ENCODE measurements at places on chromosomes 2 and 18.

DNA sequence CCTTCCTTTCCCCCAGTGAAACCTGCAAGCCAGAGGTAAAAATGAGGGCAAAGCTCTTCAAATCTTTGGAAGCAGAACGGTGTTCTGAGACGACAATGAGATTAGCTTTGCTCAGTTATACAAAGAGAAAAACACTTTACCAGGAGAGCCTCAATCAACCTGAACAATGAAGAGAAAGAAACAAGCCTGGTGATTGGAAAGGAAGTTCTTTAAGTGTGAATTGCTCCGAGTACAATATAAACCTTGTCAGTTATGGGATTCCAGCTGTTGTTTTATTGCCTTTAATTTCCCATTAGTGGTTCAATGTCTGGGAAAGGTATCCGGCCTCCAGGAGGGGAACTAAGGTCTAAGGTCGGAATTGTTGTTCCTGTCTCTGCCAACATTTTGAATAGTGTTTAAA is 901.6 kb downstream of the EPHA4 start:
- no peaks in the 10 kb centered on the region for H3K27me3 ChIP-seq
- H3K36me3 ChIP-seq, result no peaks in the 10 kb centered on the region
- DNase-seq, result peak; percentile 10
- no peak overlapping the region for H3K4me3 ChIP-seq

GRCh38 chr18:2083691-2084090 is 487.6 kb downstream of the METTL4 start:
- H3K4me1 ChIP-seq, result no peaks in the 10 kb centered on the region
- H3K4me3 ChIP-seq, result no peak overlapping the region
- DNase-seq, result no peak
- no peaks in the 10 kb centered on the region for H3K36me3 ChIP-seq
- no peak overlapping the region for H3K27ac ChIP-seq
- no peaks in the 10 kb centered on the region for H3K27me3 ChIP-seq

GRCh38 chr2:137659616-137660015 is 304.7 kb upstream of the HNMT start:
- H3K4me1 ChIP-seq, result no peaks in the 10 kb centered on the region
- H3K36me3 ChIP-seq, result no peaks in the 10 kb centered on the region
- peak; percentile 23 for DNase-seq
- no peak overlapping the region for H3K27ac ChIP-seq

- no peak overlapping the region for H3K27ac ChIP-seq
- H3K4me1 ChIP-seq, result no peaks in the 10 kb centered on the region
- H3K4me3 ChIP-seq, result no peak overlapping the region
- no peaks in the 10 kb centered on the region for H3K36me3 ChIP-seq
Observed at GRCh38 chr2:152415796-152416195, 80.8 kb downstream of the FMNL2 start.

- DNase-seq, result no peak
- H3K4me1 ChIP-seq, result peaks cover 9% of the 10 kb centered on the region
- no peaks in the 10 kb centered on the region for H3K27me3 ChIP-seq
- H3K4me3 ChIP-seq, result no peak overlapping the region
Observed at GRCh38 chr2:42853549-42854206, 61.3 kb upstream of the HAAO start.

- H3K27me3 ChIP-seq, result no peaks in the 10 kb centered on the region
- H3K4me3 ChIP-seq, result no peak overlapping the region
- DNase-seq, result no peak
- no peaks in the 10 kb centered on the region for H3K36me3 ChIP-seq
Observed at GRCh38 chr2:58764338-58765104, 523.4 kb upstream of the FANCL start.

DNA sequence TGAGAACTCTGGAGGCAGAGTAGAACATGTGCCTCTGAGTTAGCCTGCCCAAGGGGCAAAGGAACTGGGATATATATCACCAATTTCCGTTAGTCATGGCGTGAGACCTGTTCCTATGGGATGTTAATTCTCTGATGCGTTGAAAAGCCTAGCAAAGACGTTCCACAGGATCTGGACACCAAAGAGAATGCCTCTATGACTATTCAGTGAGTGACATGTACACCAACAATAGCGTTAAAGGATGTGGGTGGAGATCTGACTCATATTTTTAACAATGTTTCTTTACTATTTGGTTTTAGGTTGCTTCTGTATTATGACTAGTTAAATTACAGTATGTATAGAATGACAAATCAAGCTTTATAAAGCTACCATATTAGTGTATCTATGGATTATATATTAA is 320.9 kb upstream of the MC4R start:
- DNase-seq, result no peak
- H3K4me1 ChIP-seq, result no peaks in the 10 kb centered on the region
- no peak overlapping the region for H3K27ac ChIP-seq
- no peak overlapping the region for H3K4me3 ChIP-seq
- H3K36me3 ChIP-seq, result no peaks in the 10 kb centered on the region

DNA sequence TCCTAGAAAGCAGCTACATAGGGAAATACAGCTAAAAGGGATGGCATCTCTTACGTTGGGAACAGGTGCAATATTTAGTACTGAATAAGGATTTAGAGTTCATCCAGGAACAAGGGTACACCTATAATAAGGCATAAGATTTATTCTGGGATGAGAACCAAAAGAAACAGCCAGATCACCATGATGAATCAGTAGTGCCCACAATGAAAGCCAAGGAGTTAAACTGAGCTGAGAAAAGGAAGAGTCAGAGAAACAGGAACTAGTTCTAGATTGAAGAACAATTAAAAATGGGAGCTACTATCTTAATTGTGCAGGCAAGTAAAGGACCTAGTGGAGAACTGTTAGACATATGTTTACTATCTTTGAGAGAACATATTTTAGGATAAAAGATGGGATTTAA is 692.3 kb downstream of the LRP1B start:
- no peak overlapping the region for H3K4me3 ChIP-seq
- H3K4me1 ChIP-seq, result no peaks in the 10 kb centered on the region
- H3K36me3 ChIP-seq, result no peaks in the 10 kb centered on the region
- H3K27me3 ChIP-seq, result no peaks in the 10 kb centered on the region
- no peak for DNase-seq
- no peak overlapping the region for H3K27ac ChIP-seq

- DNase-seq, result no peak
- H3K4me3 ChIP-seq, result no peak overlapping the region
- no peaks in the 10 kb centered on the region for H3K36me3 ChIP-seq
- no peak overlapping the region for H3K27ac ChIP-seq
- no peaks in the 10 kb centered on the region for H3K27me3 ChIP-seq
Observed at GRCh38 chr2:189631849-189632248, 29.4 kb upstream of the ASNSD1 start.

DNA sequence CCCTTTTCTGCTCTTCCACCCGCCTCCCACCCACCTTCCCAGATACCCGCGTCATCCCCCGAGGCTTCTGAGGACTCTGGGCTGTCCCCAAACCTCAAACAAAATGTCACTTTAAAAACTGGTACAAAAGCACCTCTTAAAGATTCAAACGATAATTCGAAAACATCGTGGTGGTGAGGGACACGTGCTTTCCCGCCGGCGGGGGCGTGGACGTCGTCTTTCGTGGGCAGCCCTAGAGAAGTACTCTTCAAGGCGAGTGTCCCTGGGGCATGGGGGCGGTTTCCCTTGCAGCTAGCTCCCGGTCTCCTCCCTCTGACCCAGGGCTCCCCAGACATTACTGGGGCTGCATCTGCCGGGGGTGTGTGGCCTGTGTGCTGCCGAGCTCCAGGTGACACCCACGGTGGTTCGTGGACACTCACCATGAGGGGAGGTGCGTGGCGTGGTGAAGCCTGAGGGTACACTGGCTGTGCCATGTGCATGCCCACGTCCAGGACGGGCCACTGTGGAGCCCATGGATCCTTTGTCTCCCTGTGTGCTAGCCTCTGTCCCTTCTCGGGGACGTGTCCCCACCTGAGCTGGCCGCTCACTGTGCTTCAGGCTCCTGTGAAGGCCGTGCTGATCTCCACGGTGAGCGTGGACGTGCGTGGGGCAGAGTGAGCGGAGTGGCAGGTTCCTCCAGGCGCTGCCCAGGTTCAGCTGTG is 117.8 kb downstream of the NFATC1 start:
- no peaks in the 10 kb centered on the region for H3K36me3 ChIP-seq
- peaks cover 8% of the 10 kb centered on the region for H3K4me1 ChIP-seq
- H3K4me3 ChIP-seq, result no peak overlapping the region

- no peaks in the 10 kb centered on the region for H3K4me1 ChIP-seq
- H3K27me3 ChIP-seq, result no peaks in the 10 kb centered on the region
- H3K27ac ChIP-seq, result no peak overlapping the region
Observed at GRCh38 chr2:57516698-57517340, 529.8 kb upstream of the VRK2 start.

GRCh38 chr2:74544634-74545033 is 9.1 kb downstream of the LOXL3 start:
- no peak for DNase-seq
- no peaks in the 10 kb centered on the region for H3K27me3 ChIP-seq
- H3K4me1 ChIP-seq, result peaks cover 6% of the 10 kb centered on the region

DNA sequence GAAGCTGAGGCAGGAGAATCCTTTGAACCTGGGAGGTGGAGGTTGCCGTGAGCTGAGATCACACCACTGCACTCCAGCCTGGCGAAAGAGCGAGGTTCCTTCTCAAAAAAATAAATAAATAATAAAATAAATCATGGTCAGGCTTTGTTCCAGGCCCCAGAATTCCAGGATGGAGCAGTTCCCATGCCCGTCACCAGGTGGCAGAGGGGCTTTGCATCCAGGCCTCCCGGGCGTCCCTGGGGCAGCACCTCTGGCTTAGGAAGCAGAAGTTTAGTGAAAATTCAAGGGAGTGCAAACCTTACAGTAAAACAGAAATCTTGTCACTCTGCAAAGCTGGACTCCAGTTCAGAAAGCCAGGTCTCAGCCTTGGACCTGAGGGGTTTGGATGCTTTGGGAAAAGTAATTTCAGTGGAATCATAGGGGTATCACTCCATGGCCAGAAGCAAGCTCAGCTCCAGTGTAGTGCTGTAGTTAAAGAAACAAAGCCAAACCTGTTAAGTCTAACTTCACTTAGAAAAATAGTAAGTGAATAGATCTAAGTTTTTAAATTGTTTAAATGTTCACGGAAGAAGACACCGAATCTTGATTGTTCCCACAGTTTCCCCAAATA is 512.7 kb downstream of the CMPK2 start:
- no peak overlapping the region for H3K27ac ChIP-seq
- H3K27me3 ChIP-seq, result no peaks in the 10 kb centered on the region
- no peak overlapping the region for H3K4me3 ChIP-seq

GRCh38 chr2:207885010-207885409 is 115.3 kb upstream of the FZD5 start:
- H3K4me1 ChIP-seq, result peaks cover 18% of the 10 kb centered on the region
- H3K27me3 ChIP-seq, result no peaks in the 10 kb centered on the region
- no peak overlapping the region for H3K4me3 ChIP-seq
- peak overlapping the region; percentile 75 for H3K27ac ChIP-seq
- H3K36me3 ChIP-seq, result no peaks in the 10 kb centered on the region

DNA sequence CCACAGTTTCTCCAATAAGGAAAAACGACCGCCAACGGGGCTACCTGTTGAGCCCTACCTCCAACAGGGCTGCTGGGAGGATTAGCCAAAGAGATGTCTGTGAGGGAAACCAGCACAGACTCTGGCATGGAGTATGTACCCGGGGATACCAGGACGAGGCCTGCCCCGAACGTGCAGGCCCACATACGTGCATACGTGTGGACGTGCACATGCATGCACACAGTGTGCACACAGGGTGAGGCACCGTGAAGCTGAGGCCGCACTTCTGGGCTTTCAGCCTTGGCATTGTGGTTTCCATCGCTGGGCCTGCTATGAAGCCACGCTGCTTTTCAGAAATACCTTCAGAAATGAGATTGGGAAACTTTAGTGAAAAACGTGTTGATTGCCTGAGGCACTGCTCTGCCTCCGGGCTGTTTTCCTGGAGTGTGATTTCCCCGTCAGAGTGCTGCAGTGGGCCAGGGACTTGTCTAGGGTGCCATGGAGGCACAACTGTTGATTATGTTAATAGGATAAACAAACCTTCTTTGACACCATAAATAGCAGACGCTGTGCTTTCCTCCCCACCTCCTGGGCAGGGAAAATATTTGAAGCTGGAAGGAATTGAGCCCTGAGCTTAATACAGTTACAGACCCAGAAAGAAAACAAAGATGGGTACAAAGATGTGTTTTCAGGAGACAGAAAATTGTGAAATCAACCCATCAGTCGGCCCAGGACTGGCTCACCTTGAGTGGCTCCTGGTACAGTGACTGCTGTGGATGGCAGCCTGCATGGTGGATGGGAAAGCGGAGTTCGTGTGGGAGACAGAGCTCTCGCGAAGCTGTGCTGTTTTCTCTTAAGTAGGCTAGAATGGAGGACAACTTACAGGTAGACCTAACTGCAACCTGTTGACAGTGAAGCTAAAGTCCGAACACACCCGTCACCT is 182.3 kb downstream of the FAM210A start:
- H3K4me3 ChIP-seq, result no peak overlapping the region
- no peaks in the 10 kb centered on the region for H3K36me3 ChIP-seq
- peak overlapping the region; percentile 11 for H3K27ac ChIP-seq
- peaks cover 33% of the 10 kb centered on the region for H3K4me1 ChIP-seq
- no peaks in the 10 kb centered on the region for H3K27me3 ChIP-seq

GRCh38 chr18:71011389-71011788 is 722.5 kb downstream of the SOCS6 start:
- H3K27ac ChIP-seq, result no peak overlapping the region
- no peaks in the 10 kb centered on the region for H3K4me1 ChIP-seq
- no peaks in the 10 kb centered on the region for H3K27me3 ChIP-seq
- no peak overlapping the region for H3K4me3 ChIP-seq

DNA sequence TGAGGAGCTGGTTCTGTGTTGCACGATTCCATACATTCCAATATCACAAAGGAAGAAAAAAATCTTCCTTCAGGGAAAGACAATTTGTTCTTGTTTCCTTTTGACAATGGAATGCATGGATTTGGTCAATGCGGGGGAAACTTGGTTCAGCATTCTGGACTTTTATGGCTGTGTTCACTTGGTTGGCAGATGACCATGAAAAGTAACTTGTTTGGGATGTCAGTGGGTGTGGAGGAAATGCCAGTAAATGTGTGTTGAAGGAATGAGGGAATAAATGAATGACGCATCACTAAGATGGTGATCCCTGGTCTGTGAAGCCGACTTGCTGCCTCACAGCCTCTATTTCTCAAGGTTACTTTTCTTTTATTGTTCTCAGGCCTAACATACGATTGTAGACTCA is 53.7 kb downstream of the THUMPD2 start:
- H3K4me1 ChIP-seq, result no peaks in the 10 kb centered on the region
- DNase-seq, result no peak
- no peaks in the 10 kb centered on the region for H3K36me3 ChIP-seq

- no peak overlapping the region for H3K4me3 ChIP-seq
- H3K27ac ChIP-seq, result peak overlapping the region; percentile 70
- no peaks in the 10 kb centered on the region for H3K36me3 ChIP-seq
- peaks cover 14% of the 10 kb centered on the region for H3K4me1 ChIP-seq
Observed at GRCh38 chr2:39516347-39517101, 79.4 kb upstream of the MAP4K3 start.

- H3K27ac ChIP-seq, result no peak overlapping the region
- H3K4me1 ChIP-seq, result no peaks in the 10 kb centered on the region
- H3K4me3 ChIP-seq, result no peak overlapping the region
- H3K27me3 ChIP-seq, result no peaks in the 10 kb centered on the region
Observed at GRCh38 chr2:134518101-134518500, 200.7 kb downstream of the TMEM163 start.

GRCh38 chr2:37436323-37436722 is 91.9 kb downstream of the QPCT start:
- no peaks in the 10 kb centered on the region for H3K36me3 ChIP-seq
- no peak for DNase-seq
- no peaks in the 10 kb centered on the region for H3K27me3 ChIP-seq

GRCh38 chr2:237691908-237692600 is 64.7 kb downstream of the LRRFIP1 start:
- peak overlapping the region; percentile 90 for H3K4me3 ChIP-seq
- DNase-seq, result peak; percentile 99
- no peaks in the 10 kb centered on the region for H3K36me3 ChIP-seq
- H3K27me3 ChIP-seq, result no peaks in the 10 kb centered on the region

- H3K4me1 ChIP-seq, result peaks cover 52% of the 10 kb centered on the region
- no peaks in the 10 kb centered on the region for H3K27me3 ChIP-seq
- no peaks in the 10 kb centered on the region for H3K36me3 ChIP-seq
- H3K4me3 ChIP-seq, result peak overlapping the region; percentile 22
- no peak for DNase-seq
Observed at GRCh38 chr18:75227535-75228296, 17.1 kb downstream of the TSHZ1 start.

All from transverse colon (tissue), 4 donors.